Neural crest cell (in vitro differentiated cells): ENCODE measurements at places on chromosomes 1 and 21.

- no peak for DNase-seq
Observed at GRCh38 chr1:97070376-97070775, 348.8 kb downstream of the PTBP2 start.

DNA sequence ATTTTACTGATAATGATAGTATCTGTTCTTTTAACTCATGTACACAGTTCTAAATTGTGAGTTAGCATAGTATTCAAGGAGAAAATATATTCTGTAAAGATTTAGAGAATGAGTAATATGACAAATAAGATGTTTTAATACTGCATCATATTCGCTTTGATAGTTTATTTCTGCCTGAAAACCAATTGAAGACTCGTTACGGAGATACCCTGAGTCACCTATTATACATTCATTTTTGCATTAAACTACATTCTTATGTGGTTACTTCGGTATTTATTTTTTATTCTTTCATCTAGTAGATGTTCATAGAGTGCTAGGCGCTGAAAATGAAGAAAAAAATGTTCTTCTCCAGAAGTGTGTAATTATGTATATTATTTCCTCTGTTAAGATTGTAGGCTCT is 5.3 kb downstream of the UHMK1 start:
- DNase-seq: no peak

- no peak for DNase-seq
Observed at GRCh38 chr1:65231718-65232330, 77.5 kb upstream of the DNAJC6 start.

GRCh38 chr1:115194506-115194905 is 105.2 kb upstream of the TSPAN2 start:
- no peak for DNase-seq

DNA sequence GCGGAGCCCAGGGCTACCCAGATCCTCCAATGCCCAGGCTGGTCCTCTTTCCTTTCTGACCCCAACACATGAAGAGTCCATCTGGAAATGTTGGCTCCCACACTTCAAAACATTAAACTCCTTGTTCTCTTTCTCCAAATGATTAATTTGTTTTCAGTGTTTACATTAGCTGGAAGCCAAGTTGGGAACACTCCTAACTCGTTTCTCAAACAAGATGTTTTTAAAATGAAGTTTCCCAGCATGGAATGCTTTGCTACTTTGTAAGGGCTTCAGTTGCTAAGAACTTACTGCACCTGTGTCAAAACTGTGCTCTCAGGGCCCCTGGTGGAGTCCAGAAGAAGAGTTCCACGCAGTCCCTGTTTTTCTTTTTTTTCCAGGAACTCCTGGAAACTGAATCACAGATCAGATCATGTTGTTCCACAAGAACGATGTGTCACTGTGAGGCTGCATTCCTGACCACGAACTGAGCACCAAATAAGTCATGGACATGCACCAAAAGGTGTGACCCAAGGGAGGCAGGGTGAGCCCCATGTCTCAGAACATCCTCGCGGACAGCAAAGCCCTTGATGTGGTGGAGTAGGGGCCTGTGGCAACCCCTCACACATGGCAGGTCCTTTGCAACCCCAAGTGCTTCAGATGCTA is 257.3 kb downstream of the KCNJ6 start:
- DNase-seq: no peak

DNA sequence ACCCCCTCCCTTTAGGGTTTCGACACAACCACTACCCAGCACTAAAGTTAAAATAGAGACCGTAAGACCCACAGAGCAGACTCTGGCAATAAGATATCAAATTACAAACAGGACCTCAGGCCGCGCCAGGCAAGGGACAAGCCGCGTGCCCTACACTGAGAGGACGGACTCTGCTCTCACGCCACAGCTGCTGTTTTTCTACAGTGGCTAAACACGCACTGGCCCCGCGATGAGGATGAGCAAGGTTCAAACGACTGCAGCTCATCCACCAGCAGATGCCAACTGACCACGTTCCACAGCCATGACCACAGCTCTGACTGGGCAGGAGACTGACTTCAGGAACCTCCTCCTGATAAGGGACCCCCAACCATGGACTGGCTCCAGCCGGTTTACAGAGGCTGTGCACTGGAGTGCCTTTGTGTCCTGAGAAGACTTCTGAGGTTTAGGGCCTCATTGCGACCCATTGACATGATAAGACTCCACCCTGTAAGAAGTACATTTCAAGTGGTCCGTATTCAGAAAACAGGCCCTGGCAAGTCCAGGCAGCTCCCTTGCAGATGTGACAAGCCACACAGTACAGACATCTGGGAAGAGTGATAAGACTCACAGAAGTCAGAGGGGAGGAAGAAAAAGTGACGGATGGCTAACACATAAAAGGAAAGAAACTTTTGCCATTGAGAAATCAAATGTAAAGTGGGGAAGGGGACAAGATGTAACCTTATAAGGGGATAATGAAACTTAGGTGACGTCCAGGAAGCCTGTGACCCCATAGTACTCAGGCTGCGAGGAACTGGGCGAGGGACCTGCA is 1.5 kb upstream of the KRTAP10-6 start:
- no peak for DNase-seq

DNA sequence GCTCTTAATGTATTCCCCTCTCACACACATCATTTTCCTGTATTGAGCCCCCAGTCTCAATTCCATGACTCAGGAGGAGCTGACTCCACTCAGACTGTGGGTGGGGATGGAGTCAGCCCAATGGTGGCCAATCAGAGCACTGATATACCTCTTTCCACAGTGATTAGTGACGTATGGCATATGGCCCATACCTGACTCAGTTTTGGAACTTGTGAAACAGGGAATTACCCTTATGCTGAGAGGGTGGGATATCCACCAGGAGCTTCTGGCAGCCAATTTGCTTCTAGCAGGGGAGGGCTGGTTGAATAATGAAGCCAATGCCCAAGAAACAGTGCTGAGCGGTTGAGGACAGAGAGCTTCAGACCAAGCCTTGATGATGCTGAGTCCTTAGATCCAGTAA is 86.4 kb upstream of the SPATA6 start:
- no peak for DNase-seq

DNA sequence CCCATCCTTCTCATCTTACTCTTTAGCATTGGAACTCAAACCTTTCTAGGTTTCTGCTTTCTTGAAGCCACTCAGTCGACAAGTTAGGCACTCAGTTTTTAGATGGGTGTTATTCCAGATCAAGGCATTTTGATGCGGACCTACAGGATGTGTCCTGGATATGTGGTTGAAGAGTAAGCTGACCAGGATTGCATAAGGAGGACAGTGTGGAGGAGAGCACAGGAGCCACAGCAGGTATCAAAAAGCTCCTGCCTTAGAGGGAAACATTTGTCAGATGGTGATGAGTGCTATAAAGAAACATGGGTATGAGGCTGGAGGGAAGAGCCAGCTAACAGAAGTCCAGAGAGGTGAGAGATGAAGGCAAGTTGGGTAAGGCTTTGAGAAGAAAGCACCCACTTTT is 33.9 kb upstream of the OPRD1 start:
- no peak for DNase-seq

DNA sequence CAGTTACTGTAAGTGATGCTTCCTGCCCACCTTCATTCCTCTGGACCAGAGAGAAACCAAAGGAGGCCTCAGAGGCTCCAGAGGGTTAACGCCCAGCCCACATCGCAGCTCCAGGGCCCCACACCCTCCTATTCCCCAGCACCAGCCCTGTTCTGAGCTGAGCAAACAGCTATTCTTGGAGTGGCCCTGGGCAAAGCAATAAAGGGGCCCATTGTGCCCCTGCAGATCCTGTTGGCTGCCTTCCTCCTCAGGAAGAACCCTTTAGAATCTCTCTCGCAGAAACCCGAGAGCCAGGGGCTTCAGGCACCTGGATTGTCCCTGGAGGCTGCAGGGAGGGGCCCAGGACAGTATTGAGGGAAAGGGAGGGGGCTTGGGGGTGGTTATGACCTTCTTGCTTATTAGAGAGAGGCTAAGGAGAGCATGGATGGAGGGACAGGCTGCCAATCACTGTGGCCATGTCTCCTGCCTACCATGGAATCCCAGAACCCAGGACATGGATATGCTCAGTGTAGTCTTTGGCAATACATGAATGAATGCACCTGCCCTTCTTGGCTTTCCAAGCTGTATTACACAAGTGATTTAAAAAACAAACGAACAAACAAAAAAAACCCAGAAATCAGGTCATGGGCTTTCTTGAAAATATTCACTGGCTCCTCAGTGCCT is 9.2 kb downstream of the PADI2 start:
- DNase-seq: peak; percentile 29

DNA sequence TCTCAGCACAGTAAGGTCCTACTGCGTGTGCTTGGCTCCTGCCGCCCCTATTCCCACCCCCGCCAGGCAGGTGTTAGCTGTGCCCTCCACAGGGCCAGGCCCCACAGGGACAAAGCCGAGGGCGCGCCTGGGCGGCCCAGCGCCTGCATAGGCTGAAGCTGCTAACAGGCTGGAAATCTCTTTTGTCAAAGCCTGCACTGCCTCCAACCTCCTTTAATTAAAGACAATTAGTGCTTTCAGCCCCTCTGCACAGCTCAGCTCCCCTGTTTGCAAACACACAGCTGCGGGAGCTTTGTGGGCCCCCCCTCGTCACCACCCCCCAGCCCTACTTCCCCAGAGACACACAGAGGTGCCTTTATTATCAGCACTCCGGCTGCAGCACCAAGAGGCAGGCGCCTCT is 95.9 kb downstream of the EPHB2 start:
- DNase-seq: peak; percentile 40

DNA sequence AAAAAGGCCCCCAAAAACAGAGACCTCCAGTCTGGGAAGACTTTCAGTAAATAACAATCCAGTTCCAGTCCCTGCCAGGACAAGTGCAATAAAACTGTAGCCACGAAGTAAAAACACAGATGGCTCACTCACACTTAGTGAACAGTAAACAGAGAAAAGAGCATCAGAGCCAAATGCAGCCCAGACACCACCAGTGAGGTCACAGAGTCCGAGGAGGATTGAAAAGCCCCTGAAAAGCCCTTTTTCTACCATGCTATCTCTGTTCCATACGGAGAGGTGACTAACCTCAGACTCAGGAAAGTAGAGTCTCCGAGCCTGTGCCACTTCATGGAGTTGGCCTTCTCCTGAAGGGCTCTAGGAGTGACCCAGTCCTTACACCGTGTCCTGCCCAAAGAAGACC is 84.5 kb downstream of the COLGALT2 start:
- DNase-seq: no peak

- DNase-seq: no peak
Observed at GRCh38 chr1:103265551-103265950, 157.2 kb upstream of the COL11A1 start.

- no peak for DNase-seq
Observed at GRCh38 chr1:6265151-6265550, 4.3 kb upstream of the GPR153 start.

GRCh38 chr1:224774378-224774777 is 155.1 kb upstream of the DNAH14 start:
- DNase-seq: no peak

DNA sequence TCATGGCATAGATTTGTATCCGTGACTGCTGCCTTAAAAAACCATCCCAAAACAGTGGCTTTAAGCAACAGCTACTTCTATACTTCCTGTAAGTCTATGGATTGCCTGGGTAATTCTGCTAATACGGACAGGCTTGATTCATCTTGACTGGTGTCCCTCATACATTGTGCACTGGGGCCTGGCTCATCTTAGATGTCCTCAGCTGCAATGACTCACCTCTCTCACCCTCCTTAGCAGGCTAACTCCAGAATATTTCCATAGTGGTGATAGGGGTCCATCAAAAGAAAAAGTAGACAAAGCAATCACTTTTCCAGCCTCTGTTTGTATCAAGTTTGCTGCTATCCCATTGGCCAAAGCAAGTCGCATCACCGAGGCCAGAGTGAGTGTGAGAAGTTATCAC is 409.1 kb upstream of the KAZN start:
- no peak for DNase-seq

DNA sequence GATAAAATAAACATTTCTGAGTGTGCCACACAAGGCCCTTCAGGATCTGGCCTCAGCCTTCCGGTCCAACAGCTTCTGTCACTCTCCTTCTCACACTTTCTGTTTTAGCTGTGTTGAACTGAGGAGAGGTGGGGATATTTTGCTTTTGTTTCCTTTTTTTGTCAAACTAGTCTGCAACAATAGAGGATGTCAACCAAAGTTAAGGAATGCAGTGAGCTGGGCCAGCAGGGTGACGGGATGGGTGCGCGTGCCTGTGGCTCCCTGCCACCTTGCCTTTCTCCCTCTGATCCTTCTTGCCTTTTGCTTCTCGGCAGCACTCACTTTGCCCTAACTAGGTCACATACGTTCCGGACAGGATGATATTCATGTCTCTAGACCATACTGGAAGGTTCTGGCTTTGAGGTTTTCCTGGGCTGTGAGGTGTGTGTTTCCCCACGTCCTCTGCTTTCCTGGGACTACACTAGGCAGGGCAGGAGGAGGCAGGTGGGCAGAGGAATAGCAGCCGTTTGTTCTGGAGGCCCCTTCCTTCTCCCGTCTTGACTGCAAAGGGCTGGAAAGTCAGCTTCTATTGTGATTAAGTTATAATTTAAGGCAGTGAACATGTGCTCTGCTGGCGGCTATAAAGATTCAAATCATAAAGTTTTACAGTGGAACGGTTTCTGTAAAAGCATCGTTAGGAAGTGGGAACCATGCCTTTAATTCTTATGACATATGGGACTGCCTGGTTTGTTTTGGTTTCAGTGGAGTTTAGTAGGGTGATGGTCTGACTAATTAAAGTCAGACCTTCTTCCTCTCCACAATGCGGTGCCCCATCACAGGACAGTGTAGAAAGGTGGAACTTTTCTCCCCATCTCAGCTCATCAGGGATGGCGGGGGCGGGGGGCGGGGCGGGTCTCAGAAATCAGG is 67.8 kb downstream of the RNF220 start:
- no peak for DNase-seq

GRCh38 chr21:42508371-42508770 is 5.3 kb upstream of the SLC37A1 start:
- DNase-seq: no peak

GRCh38 chr1:57898531-57898930 is 474.7 kb upstream of the DAB1 start:
- DNase-seq: no peak

GRCh38 chr1:53400761-53401674 is 58.2 kb upstream of the DMRTB1 start:
- no peak for DNase-seq

DNA sequence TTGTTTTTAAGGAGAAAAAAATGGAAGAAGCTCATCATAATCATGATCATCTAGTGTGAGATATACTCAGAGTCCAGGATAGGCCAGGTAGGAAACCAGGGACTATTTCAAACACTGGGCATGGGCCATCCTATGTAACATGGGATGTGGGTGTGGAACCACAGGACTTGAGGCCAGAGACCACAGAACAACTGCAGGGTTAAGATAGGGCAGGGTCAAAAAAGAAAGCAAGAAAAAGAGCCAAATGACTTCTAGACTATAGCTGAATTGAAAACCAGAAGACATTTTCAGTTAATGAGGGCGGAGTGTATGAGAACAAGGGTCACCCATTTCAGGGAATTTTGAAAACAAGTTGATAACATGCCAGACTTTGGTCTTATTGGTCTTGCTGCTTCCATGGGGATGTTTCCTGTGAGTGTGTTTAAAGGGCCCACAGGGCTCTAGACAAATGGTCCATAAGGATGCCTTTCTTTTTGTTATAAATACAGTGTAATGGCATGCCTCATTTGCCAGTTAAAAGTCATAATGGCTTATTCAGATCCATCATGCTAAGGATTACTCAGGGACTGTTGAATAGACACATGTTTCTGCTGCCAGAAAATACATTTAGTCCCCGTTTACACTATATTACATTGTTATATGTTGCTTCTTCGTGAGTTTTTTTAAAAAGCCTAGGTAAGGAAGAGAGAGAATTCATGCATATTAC is 182.0 kb upstream of the C21orf91 start:
- DNase-seq: no peak
